Nucleus accumbens (tissue), 56 donors: ENCODE measurements at places on chromosomes 5 and 9.

DNA sequence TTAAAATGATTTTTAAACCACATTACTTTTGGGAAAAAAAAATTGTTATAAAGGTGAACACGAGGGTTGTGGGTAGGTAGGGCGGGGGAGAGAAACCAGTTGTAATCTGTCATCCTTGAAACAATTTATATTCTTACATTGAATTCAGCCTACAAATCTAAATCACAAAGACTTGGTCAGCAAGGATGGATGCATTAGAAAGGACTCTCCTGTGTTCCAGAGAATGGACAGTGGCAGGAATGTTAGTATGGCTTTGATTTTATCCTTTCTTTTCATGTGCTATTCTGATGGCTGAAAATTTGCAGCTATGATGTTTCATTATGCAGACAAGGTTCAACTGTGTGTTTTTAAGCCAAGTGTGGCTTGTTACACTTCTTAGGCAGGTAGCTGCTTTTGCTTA lies 234.7 kb downstream of the SLF1 start:
- no peak for DNase-seq

- no peak for DNase-seq
Observed at GRCh38 chr5:118653183-118653582, 335.2 kb downstream of the DTWD2 start.

- no peak for DNase-seq
Observed at GRCh38 chr5:40780199-40780598, 18.0 kb downstream of the PRKAA1 start.

- no peak for DNase-seq
Observed at GRCh38 chr9:35179347-35180280, 17.8 kb downstream of the UNC13B start.
